ENCODE measurements at places on chromosomes 3 and 15.

GRCh38 chr15:67219288-67219687, 35.2 kb downstream of the AAGAB start:
- no peak for DNase-seq

DNA sequence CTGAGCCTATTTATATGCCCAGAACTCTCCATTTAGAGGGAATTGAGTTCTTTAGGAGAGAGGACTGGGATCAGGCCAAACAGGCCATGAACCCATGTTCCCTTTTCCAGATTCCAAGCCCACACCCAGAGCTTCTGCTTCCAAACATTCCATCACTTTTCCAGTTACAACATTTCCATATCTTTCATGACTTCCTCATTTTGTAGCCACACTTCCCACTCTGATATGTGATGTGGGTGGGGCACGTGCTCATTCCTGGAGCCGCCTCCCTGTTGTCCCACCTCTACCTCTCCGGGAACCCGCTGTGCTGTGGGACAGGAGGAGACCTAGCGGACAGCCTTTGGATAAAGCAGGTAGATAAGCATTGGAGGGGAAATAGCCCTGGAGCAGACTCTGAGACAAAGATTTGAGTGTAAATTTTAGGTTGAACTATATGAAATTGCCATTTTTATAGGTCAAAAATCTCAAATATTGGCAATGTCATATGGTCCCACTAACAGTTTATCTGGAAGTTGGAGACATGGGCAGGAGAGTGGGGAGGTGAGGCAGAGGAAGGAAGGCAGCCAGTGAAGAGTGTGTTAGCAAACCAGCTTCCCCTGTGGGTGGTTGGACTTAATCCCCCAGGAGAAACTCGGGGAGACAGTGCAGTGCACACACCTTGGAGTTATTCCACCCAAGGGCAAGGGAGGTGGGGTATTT, 31.8 kb downstream of the CYP8B1 start:
- no peak for DNase-seq

DNA sequence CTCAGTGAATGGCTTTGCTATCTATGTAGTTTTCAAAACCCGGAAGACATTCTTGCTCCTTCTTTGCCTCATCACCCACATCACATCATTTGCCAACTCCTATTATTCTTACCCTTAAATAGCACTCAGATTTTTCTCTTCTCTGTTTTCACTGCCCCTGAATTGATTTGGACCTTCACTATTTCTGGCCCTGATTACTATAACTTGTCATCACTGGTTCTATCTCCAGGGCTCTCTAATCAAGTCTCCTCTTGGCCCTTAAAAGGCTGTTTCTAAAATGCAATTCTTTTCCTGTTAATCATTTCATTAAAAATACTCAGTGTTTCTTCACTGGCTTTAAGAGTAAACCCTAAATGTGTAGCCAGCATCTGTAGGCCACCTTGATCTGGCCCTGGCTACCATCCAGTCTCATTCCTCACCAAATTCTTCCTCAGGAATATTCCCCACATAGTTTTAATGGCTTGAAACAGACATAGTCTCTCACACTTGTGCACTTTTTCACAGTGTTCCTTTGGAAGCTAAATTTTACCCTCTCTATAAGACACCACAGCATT, 437.1 kb upstream of the CBLB start:
- no peak for DNase-seq

DNA sequence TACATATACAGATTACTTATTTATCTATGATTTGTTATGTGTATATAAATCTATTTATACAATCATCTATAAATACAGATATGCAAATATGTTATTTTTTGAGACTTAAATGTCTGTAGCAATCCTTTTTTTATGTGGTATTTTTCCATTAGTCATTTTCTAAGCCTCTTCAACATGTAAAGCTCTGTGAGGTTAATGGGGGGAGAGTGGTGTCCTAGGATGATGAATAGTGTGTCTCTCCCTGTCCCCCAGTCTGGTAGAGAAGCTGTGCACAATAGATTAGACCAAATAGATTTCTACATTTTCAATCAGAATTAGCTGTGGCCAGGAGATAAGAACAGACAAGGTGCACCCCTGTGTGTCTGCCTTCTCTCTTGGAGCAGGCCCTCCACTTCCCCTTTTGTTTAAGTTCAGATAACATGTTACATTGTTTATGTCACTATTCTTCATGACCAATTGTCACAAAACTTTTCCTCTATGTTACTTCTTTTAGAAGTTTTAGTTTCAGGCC, 453.9 kb downstream of the LPP start:
- no peak for DNase-seq

- DNase-seq, result no peak
Observed at GRCh38 chr3:150264561-150265279, 143.4 kb upstream of the TSC22D2 start.

GRCh38 chr3:43606284-43606683, 15.5 kb downstream of the ANO10 start:
- DNase-seq, result no peak
